Spinal cord (tissue), 10 donors: ENCODE measurements at places on chromosomes 6 and 20. TPM values are rescaled to one million over a fixed set of nuclear protein-coding genes. Genes with fewer than 3 reads are reported as not detected.

Gene OXT
- not detected for total RNA-seq

Gene THBD
- 14.8 TPM for total RNA-seq

Gene BPI
- 11.5 TPM for total RNA-seq

Gene PNRC1
- total RNA-seq, result 121 TPM

Gene RFX6
- not detected for total RNA-seq

Gene BCAS1
- 109 TPM for total RNA-seq

Gene ZNF334
- total RNA-seq, result 23.7 TPM

Gene PXDC1
- total RNA-seq, result 21.5 TPM

Gene CALHM4
- 0.22 TPM for total RNA-seq

Gene SLC35B3
- 18.6 TPM for total RNA-seq

Gene DNAH8
- 0.10 TPM for total RNA-seq

Gene KIAA0408
- 71.0 TPM for total RNA-seq

Gene IYD
- not detected for total RNA-seq

Gene SLC17A3
- not detected for total RNA-seq

Gene SIRPG
- not detected for total RNA-seq

Gene ACSS1
- 37.3 TPM for total RNA-seq

Gene BMP6
- 29.6 TPM for total RNA-seq

Gene NRSN1
- total RNA-seq, result 3.2 TPM

Gene TAP2
- 19.0 TPM for total RNA-seq

Gene CD164
- 214 TPM for total RNA-seq

Gene OPRL1
- total RNA-seq, result 13.9 TPM

Gene SNAP25
- total RNA-seq, result 72.1 TPM

Gene CALHM5
- 2.6 TPM for total RNA-seq

Gene SLC35D3
- total RNA-seq, result 0.99 TPM

Gene DPPA5
- total RNA-seq, result not detected

Gene TENT5A
- total RNA-seq, result 25.2 TPM

Gene AIF1
- total RNA-seq, result 55.0 TPM

Gene GRIK2
- 92.4 TPM for total RNA-seq

Gene ECT2L
- 0.99 TPM for total RNA-seq

Gene PPIL4
- total RNA-seq, result 52.5 TPM

Gene SLC12A5
- 84.7 TPM for total RNA-seq

Gene FOXF2
- total RNA-seq, result 1.7 TPM

Gene SYNDIG1
- 26.2 TPM for total RNA-seq

Gene SPO11
- total RNA-seq, result not detected

Gene CAGE1
- total RNA-seq, result 0.17 TPM

Gene DEFB124
- 0.33 TPM for total RNA-seq

Gene DHX16
- 17.9 TPM for total RNA-seq

Gene LCA5
- 14.7 TPM for total RNA-seq

Gene HLA-DOB
- total RNA-seq, result 0.11 TPM

Gene CLPSL2
- total RNA-seq, result not detected

Gene HEY2
- 10.3 TPM for total RNA-seq

Gene FAM217A
- total RNA-seq, result not detected

Gene ISM1
- 6.0 TPM for total RNA-seq

Gene EYA2
- 28.2 TPM for total RNA-seq

Gene TEAD3
- 6.4 TPM for total RNA-seq

Gene BHLHE23
- total RNA-seq, result not detected

Gene DLL1
- 12.9 TPM for total RNA-seq

Gene THEMIS
- 0.10 TPM for total RNA-seq

Gene PCMTD2
- 79.6 TPM for total RNA-seq

Gene FOXC1
- 105 TPM for total RNA-seq

Gene CCN6
- total RNA-seq, result not detected

Gene STX11
- 0.94 TPM for total RNA-seq

Gene SLC4A11
- 0.20 TPM for total RNA-seq

Gene RBL1
- 15.3 TPM for total RNA-seq

Gene LAMA4
- total RNA-seq, result 156 TPM

Gene BEND6
- 27.1 TPM for total RNA-seq

Gene DEFB132
- not detected for total RNA-seq

Gene SLA2
- 0.39 TPM for total RNA-seq

Gene PAK5
- 10.5 TPM for total RNA-seq
